ENCODE measurements at places on chromosomes 2 and 18.
A peak's percentile ranks its signal among the peaks of the same experiment; 100 is the strongest.

DNA sequence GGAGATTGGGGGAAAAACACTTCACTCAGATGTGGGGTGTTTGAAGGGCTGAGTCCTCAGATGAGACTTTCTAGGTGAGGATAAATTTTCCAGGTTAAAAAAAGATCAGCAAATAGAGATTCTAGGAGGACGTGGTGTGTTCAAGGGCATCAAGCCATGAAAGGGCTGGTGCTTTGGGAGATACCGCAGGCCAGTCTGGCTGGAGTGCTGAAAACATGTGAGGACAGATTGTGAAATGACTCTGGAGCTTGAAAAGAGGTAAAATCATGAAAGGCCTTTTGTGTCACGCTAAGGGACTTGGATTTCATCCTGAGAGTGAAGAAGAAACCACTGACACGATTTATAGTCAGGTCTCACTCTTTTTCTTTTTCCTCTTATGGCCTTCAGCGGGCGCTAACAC is 320.5 kb downstream of the DPP10 start:
- DNase-seq: no peak

DNA sequence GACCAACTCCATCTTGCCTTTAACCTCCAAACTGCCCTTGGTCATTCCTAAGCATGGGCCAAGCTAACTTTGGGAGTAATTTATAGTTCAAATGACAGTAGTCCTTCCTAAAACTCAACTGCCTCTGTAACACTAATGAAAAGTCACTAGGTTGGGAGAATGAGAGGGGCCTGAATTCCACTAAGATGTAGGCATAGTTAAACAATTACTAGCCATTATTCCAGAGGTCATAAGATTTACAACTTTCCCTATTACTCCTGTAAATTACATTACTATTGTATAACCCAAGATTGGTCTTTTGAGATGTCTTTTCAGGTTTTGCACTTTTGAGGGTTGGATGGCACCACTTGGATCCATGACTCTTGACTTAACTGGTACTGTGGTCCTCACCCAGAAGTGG is 94.6 kb downstream of the SPP2 start:
- DNase-seq: no peak

DNA sequence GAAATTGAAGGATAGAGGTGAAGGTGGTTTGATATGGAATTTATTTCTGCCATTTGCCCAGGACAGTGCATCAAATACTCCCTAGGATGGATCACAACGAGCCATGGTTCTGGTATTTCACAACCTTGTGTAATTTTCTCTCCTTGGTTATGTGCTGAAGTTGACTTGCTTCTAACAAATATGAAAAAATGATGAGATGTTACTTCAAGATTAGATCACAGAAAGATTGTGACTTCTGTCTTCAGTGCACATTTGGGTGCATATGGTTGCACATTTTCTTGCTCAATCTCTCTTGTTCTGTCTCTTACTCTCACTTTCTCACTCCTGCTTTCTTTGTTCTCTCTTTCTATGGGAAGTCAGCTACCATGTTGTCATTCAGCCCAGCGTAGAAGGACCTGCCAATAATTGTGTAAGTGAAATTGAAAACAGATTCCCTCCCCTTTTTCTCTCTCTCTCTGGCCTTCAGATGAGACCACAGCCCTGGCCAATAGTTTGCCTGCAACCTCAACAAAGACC is 104.6 kb upstream of the RMDN2 start:
- no peak for DNase-seq

DNA sequence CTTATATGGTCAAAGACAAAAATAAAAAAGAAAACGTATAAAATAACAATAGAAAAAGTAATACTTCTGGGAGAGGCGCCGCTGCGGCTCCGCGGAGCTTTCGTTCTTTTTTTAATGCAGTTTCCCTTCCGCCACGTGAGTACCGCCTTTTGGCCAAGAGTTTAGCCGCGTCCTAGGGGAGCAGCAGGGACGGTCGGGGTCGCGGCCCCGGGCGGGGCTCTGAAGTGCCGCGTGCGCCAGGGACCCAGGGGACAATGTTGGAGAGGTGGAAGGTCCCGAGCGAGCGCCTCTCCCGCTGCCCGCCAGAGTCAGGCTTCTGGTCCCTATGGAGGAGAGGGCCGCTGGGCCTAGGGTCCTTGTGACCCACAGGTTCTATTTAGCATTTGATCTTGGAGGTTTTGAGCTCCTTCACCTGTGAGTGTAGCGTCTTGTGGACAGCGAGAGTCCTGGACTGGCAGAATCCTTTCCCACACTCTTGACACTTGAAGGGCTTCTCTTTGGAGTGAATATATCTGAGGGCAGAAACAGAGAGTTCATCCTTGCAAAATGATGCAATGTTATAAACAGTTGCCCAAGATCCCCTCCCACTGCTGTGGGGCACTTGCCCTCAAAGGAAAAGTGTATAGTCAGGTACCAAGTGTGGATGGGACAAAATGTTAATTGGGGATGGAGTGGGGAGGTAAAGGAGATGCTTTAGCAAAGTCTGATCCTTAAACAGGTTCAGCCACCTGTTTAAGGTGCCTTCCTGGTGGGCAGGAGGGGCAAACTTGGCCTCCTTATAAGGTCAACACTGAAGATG is 6.3 kb downstream of the OSR1 start:
- no peak for DNase-seq

DNA sequence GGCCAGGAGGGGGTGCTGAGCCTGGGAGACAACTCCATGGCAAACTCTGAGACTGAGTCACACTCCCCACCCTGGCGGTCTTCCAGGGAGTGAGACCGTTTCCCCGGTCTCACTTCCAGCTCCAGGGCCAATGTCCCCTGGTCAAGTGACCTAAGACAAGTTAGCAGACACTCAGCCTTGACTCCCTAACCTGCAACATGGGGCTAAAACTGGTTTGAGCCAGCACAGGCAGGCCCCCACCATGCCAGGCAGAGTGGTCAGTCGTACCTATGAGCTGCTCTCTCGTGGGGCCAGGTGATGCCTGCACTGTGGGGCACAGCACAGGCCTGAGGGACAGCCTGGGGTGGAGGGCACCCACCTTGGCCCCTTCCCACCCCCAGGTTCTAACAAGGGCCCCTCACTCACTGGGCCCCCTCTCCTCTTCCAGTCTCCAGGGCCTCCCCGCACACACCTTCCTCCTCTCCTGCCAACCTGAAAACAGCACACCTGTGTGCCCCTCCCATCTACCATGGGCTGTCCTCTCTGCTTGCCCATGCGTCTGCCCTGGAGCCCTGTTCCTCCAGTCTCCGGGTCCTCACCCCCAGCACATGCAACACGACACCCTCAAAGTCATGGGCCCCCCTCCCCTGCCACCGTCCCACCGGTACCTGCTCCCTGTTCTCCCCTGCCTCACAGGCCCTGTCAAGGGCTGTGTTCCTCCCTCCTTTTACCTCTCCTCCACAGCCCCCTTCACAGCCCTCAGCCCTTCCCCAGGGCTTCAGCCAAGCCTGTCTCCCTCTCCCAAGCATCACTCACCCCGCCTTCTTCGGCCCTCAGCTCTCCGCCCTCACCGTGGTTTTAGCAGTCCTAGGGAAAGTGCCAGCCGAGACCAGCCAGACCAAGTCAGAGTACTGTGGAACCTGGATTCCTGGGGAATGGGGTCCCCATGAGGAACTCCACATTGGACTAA is 1.6 kb downstream of the GPR17 start:
- DNase-seq: no peak

DNA sequence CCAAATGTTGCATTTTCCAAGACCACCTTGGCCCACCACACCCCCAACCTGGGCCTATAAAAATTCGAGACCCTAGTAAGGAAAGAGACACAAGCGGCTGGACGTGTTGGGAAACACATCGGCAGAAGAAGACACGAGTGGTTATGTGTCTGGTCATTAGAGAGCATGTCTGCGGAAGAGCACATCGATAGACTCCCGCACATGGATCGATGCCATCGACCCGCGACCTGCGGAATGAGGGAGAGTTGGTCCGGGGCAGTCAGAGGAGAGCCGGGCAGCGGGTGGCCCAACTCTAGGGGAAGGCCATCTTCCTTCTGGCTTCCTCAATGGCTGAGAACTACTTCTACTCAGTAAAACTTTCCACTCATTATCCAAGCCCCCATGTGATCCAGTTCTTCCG is 219.4 kb downstream of the TGIF1 start:
- DNase-seq: no peak

DNA sequence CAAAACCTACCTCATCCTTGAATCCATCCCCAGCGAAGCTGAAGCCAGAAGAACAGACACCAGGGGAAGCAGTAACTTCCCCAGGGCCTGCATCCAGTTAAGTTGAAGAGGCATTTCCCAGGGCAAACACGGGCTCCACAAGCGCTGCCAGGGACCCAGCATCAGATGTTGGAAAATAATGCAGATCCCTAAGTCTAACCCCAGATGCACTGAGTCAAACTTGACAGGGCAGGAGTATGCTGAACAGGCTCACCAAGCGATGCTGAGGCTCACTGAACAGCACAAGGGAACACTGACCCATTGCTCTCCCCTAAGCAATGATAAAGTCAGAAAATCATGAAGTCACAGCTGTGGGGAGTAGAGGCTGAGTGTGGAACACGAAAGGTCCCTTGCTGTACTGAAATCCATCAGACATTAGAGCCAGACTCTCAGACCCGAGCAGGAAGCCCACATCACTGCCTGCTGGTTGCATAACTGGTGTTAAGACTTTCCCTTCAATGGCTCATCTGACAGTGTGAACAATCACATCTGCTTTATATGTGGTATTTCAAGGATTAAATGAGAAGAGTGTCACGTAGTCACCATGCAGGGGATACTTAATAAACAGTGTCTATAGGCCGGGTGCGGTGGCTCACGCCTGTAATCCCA is 36.2 kb downstream of the TNS1 start:
- DNase-seq: no peak

DNA sequence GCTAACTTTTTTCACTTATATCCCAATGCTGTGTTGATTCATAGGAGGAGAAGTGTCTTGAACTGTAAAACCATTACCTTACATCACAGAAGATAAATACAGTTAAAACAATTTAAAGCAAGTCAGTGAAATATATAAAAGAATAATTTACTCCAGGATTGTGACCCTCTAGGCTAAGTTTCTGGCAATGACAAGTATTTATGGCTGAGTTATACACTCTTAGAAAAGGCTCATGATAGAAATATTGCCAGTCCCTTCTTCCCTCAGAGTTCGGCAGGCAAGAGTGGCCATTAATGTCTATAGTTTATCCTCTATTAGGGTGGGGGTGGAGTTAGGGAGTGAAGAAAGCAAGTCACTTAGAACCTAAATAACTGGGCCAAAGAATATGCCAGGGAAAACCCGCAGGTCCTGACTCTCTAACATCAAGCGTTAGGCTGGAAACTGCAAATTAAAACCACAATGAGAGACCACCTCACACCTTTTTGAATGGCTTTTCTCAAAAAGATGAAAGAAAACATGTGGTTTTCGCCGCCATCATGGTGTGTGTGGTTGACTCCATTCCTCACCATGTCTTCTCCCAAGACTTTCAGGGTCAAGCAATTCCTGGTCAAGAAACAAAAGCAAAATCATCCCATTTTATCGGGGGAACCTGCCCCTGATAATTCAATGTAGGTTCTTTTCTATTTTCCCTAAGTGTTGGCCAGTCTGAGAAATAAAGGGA is 69.3 kb downstream of the CD226 start:
- no peak for DNase-seq

DNA sequence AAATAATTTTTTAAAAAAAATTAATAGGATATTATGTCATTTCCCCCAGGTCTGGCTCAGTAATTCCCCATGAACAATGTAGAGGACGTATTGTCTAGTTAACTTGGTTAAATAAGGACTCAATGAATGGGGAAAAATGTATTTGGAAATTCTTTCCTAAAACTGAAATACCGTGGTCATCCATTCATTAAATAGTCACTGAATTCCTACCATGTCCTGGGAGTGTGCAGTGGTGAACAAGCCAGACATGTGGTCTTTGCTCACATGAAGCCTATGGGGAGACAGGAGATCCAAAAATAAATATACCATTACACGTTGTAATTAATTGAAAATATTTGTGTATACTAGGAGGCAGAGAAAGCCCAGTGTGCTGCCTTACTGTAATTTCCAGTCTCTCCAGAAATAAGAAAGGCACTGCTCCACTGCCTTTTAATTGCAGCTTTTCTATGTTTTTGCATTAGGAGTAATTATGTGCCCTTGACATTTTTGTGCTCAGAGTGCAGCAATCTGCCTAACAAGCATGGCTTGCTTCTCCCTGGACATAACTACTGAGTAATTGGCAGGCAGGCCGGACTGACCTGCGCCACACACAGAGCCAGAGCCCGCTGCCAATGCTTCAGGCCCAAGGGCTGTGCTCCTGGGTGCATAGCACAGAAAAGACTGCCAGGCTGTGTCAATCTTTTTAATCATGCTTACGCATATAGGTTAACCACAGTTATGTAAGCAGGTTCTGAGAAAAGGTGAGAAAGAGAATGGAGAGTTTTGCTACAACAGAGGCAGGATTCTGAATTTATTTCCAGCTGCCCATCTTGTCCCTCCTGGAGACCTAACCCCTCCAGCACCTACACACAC is 22.2 kb upstream of the TTC39C start:
- no peak for DNase-seq

- DNase-seq: no peak
Observed at GRCh38 chr18:79353267-79353666, 42.5 kb upstream of the NFATC1 start.

GRCh38 chr2:49359721-49360406 is 205.5 kb upstream of the FSHR start:
- no peak for DNase-seq

GRCh38 chr2:74919827-74920226 is 38.6 kb upstream of the POLE4 start:
- DNase-seq: peak; percentile 74

- no peak for DNase-seq
Observed at GRCh38 chr2:199552141-199552540, 94.4 kb upstream of the SATB2 start.

GRCh38 chr18:25704071-25704470 is 352.1 kb upstream of the ZNF521 start:
- DNase-seq: no peak

DNA sequence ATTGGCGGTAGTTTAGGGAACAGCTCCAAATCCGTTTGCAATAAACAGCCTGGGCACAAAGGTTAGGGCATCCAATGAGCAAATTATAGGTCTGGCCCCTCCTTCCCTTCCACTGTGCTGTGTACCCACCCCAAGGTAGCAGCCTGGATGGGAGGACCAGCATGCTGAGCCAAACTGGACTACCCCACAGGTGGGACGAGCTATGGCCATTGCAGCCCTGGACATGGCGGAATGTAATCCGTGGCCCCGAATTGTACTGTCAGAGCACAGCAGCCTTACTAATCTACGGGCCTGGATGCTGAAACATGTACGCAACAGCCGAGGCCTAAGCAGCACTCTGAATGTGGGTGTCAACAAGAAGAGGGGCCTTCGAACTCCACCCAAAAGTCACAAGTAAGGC is 6.7 kb downstream of the AGBL5 start:
- no peak for DNase-seq

- peak; percentile 60 for DNase-seq
Observed at GRCh38 chr2:237556773-237557632, 9.4 kb upstream of the PRLH start.

DNA sequence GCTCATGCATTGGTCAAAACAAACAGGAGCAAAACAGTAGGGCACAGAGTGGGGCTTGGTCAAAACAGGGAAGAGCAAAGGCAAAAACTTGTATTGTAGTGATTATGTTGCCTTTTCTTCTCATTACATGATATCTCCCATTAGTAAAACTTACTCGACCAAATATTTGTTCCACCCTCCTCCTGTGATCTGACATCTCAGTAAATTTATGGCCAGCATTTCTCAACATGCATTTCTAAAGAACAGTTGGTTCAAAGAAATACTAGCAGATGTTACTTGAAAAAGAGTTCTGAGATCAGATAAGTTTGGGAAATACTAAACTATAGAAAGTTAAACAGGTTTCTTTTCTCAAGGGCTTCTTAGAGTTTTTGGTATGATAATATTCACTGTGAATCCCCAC is 423.1 kb downstream of the FIGN start:
- DNase-seq: no peak

GRCh38 chr2:9258953-9259399 is 52.4 kb downstream of the ASAP2 start:
- no peak for DNase-seq
